H7 (cell line): ENCODE measurements at places on chromosomes 11 and 22. TPM values are rescaled to one million over a fixed set of nuclear protein-coding genes. Genes with fewer than 3 reads are reported as not detected.

The PANX3 gene
- total RNA-seq: not detected in 2 replicates

The PRRG4 gene
- total RNA-seq: 0.35 and 0.44 TPM in 2 replicates

The CELF1 gene
- 119 and 155 TPM in 2 replicates for total RNA-seq

The RRP7A gene
- total RNA-seq: 33.1 and 39.3 TPM in 2 replicates

The DGCR6 gene
- 11.6 and 13.1 TPM in 2 replicates for total RNA-seq

The SMTNL1 gene
- not detected in 2 replicates for total RNA-seq

The EHF gene
- total RNA-seq: 1.4 TPM in 1 of 2 replicates, not detected in the other
